ENCODE measurements at places on chromosomes 1 and 21. TPM values are rescaled to one million over a fixed set of nuclear protein-coding genes. Genes with fewer than 3 reads are reported as not detected.

The SV2A gene
- total RNA-seq, result 3.7 TPM

- H3K4me1 ChIP-seq, result peaks cover 58% of the 10 kb centered on the region
- H3K4me3 ChIP-seq, result no peak overlapping the region
- H3K27ac ChIP-seq, result peak overlapping the region; percentile 81
- H3K36me3 ChIP-seq, result peaks cover 16% of the 10 kb centered on the region
Measured at GRCh38 chr1:204464187-204464631, 30.4 kb downstream of the PIK3C2B start.

- no peak overlapping the region for H3K27ac ChIP-seq
- no peaks in the 10 kb centered on the region for H3K36me3 ChIP-seq
- H3K27me3 ChIP-seq, result no peaks in the 10 kb centered on the region
- no peaks in the 10 kb centered on the region for H3K4me1 ChIP-seq
- no peak overlapping the region for H3K4me3 ChIP-seq
Measured at GRCh38 chr1:3560981-3561380, 50.3 kb downstream of the MEGF6 start.

- DNase-seq, result peak; percentile 71
- no peak overlapping the region for H3K4me3 ChIP-seq
- peak overlapping the region; percentile 62 for H3K27ac ChIP-seq
- H3K4me1 ChIP-seq, result peaks cover 14% of the 10 kb centered on the region
- peaks cover 4% of the 10 kb centered on the region for H3K27me3 ChIP-seq
- peaks cover 28% of the 10 kb centered on the region for H3K36me3 ChIP-seq
Measured at GRCh38 chr21:42300956-42301355, 14.3 kb downstream of the TFF3 start.

DNA sequence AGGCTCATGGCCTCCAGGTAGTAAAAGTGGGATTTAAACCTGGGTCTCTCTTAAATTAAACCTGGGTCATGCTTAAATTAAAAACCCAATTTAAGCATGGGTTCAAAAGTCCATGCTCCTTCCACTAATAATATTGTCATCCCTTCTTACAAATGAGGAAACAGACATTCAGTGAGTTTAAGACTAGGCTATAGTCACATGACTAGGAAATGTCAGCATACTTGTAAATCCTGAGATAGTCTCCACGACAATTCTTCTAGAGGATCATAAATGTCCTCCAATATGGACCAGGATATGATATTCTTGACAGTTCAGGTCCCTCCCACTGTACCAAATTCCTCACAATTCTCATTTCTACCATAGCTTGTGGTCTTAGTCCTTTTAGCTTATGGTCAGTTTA lies 10.5 kb upstream of the IGFN1 start:
- no peaks in the 10 kb centered on the region for H3K27me3 ChIP-seq
- no peak for DNase-seq
- no peak overlapping the region for H3K4me3 ChIP-seq
- H3K36me3 ChIP-seq, result no peaks in the 10 kb centered on the region

DNA sequence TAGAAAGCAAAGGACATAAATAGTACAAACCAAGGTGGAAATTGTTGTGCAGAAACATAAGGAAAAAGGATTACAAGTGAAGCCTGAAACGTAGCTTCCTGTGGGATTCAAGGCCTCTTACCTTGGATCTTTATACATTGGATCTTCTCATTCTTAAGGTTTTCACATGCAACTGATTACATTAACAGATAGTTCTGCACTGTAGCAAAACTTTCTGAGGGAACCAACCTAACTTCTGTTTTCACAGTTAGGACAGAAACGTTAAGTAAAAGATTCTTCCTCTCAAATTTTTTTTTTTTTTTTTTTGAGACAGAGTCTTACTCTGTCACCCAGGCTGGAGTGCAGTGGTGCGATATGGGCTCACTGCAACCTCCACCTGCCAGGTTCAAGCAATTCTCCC lies 7.8 kb upstream of the TM2D1 start:
- no peaks in the 10 kb centered on the region for H3K4me1 ChIP-seq
- H3K27ac ChIP-seq, result no peak overlapping the region
- no peaks in the 10 kb centered on the region for H3K36me3 ChIP-seq

DNA sequence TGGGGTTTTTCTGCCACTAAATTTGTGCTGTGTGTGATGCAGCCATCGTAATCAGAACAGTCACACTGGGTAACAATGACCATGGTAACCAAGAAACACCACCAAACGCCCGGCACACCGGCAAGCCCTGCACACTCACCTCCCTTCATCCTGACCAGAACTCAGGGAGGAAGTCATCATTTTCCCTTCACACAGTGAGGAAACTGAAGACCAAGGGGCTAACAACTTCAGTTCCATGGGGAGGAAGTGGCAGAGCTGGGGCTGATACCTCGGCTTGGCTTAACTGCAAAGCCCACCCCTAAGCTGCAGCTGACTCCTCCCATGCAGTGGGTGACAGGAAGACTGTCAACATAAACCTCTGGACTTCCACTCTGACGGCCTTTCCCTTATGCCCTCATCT lies 69.3 kb upstream of the BCAR3 start:
- peaks cover 46% of the 10 kb centered on the region for H3K4me1 ChIP-seq
- H3K36me3 ChIP-seq, result no peaks in the 10 kb centered on the region
- no peak for DNase-seq
- no peak overlapping the region for H3K27ac ChIP-seq
- H3K27me3 ChIP-seq, result no peaks in the 10 kb centered on the region

DNA sequence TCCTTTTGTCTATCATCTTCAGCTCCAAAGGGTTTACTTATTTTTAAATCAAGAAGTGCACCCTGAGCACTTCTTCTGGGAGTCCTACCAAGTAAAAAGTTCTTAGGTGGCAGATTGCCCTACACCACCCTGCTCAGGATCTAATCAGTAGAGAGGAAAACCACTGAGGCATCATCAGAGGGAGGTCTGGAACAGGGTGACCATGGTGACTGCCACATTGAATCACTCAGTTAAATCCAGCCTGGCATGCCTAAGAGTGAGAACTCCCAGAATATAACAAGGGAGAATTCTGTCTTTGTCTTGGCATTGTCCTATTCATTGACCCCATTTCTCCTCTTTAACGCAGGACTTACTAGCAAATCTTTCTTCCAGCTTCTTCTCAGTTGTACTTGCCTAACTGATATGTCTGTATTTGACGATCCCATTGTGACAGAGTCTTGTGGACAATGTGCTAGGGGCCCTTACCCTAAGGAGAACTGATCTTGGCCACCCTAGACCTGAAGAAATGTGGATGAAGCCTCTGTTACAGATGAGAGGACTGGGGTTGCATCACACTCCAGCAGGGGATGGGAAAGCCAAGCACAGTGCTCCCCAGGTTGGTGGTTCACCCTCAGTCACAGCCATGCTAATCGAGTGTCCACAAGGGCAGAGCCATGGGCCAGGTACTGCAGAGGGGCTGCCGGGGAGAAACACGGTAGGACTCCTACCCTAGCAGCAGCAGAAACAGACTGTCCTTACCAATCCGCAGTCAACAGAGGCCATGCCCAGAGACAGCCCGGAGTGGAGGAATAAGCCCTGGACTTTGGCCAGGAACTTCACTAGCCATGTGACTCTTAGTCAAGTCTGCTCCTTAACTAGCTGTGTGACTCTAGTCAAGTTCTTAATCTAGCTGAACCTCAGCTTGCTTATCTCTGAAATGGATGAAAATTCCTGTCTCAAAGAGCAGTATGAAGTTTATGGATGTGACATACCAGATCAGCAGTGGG lies 15.4 kb downstream of the PKP1 start:
- no peaks in the 10 kb centered on the region for H3K27me3 ChIP-seq
- no peaks in the 10 kb centered on the region for H3K4me1 ChIP-seq
- no peak for DNase-seq
- no peak overlapping the region for H3K4me3 ChIP-seq
- no peaks in the 10 kb centered on the region for H3K36me3 ChIP-seq
- no peak overlapping the region for H3K27ac ChIP-seq

DNA sequence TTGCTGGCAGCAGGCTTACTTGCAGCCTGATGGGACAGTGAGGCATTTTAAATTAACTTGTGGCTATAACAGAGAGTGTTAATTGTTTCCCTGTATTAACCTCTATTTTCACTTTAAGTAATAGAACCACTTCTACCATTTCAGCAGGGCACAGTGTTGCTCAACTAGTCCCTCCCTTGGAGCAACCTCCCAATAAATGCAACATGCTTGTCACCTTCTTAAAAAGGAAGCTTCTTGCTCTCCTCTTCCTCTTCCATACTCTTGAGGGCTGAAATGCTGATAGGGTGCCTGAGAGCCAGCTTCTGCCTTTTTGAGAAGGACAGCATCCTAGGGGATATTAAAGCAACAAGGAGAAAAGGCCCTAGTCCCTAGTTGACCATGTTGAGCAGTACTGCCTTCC lies 52.1 kb downstream of the C4BPA start:
- no peak overlapping the region for H3K4me3 ChIP-seq
- H3K27ac ChIP-seq, result no peak overlapping the region
- H3K27me3 ChIP-seq, result no peaks in the 10 kb centered on the region
- peaks cover 23% of the 10 kb centered on the region for H3K4me1 ChIP-seq
- no peak for DNase-seq

- peaks cover 13% of the 10 kb centered on the region for H3K4me1 ChIP-seq
- H3K36me3 ChIP-seq, result peaks cover 92% of the 10 kb centered on the region
- peak; percentile 64 for DNase-seq
- H3K27me3 ChIP-seq, result no peaks in the 10 kb centered on the region
Measured at GRCh38 chr21:45525910-45526306, 16.3 kb downstream of the SLC19A1 start.

DNA sequence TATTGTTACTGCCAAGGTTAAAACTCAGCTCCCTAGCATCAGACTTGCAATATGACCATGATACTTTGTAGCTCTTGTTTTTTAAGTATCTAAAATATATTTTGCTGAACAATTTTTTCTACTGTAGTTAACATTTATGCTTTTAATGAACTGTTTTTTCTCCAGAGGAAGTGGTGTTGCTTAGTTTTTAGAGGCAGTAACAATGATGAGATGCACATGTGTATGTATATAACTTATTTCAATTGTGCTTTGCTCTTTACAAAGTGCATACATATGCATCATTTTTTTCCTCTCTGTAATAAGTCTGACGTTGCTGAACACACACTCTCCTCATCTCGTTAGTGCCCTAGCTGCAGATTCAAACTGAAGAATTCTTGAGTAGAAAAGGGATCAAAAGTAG lies 418.8 kb downstream of the ZP4 start:
- no peak for DNase-seq
- H3K36me3 ChIP-seq, result no peaks in the 10 kb centered on the region
- H3K4me1 ChIP-seq, result no peaks in the 10 kb centered on the region

GRCh38 chr1:205587581-205587980 lies 44.2 kb downstream of the ELK4 start:
- H3K4me1 ChIP-seq, result peaks cover 6% of the 10 kb centered on the region
- no peaks in the 10 kb centered on the region for H3K27me3 ChIP-seq
- peak; percentile 45 for DNase-seq
- H3K27ac ChIP-seq, result no peak overlapping the region
- H3K4me3 ChIP-seq, result no peak overlapping the region
- H3K36me3 ChIP-seq, result no peaks in the 10 kb centered on the region

The NES gene
- total RNA-seq, result 36.0 TPM

The RPTN gene
- not detected for total RNA-seq

The DNASE2B gene
- 1.7 TPM for total RNA-seq

DNA sequence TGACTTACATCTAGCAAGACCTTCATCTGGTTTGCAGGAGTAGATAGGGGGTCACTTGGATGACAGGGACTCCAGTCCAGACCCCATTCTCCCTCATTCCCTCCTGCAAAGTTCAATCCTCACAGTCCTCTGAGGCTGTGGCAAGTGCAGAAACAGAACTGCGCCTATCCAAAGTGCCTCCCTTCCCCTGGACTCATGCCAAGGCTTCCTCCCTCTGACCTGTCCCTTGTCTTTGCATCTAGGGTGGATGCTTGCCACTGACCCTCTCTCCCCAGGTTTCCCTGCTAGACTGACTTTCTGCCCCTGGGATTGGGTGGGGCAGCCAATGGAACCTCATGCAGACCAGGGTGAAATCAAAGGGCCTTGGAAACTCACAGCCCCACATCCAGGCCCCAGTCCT lies 18.7 kb downstream of the PRAMEF1 start:
- H3K27me3 ChIP-seq, result peaks cover 43% of the 10 kb centered on the region
- H3K36me3 ChIP-seq, result no peaks in the 10 kb centered on the region
- H3K27ac ChIP-seq, result no peak overlapping the region
- no peak overlapping the region for H3K4me3 ChIP-seq

The HMGB4 gene
- total RNA-seq, result not detected
